ENCODE measurements at places on chromosomes 7 and 10.

DNA sequence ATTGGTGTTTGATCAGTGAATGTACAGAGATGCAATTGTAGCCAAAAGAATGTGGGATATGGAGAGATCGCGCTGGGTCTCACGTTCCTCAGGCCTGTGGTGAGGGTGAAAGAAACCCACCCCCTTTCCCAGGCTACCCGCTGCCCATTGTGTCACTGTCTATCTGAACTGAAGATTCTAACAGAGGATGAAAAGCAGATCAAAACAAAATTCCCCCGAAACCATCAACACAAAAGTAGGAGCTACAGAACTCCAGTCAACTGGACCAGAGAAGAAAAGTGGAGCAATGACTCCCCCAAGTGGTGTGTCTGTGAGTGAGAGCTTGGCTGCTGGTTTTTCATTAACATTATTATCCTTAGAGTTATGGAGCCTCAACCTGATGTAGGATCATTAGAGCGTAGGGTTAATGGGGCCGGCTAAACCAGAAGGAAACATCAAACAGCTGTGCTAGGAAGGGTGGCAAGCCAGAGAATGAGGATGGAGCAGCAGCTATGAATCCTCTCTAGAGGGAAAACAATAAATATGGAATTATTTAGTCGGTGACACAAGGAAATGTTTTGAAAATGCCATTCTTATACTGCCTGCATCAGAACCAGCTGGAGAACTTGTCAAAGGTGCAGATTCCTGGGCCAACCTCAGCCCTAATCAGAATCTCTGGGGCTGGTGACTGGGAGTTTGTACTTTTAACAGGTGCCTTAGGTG is 38.3 kb downstream of the AKR1B1 start:
- DNase-seq = no peak

DNA sequence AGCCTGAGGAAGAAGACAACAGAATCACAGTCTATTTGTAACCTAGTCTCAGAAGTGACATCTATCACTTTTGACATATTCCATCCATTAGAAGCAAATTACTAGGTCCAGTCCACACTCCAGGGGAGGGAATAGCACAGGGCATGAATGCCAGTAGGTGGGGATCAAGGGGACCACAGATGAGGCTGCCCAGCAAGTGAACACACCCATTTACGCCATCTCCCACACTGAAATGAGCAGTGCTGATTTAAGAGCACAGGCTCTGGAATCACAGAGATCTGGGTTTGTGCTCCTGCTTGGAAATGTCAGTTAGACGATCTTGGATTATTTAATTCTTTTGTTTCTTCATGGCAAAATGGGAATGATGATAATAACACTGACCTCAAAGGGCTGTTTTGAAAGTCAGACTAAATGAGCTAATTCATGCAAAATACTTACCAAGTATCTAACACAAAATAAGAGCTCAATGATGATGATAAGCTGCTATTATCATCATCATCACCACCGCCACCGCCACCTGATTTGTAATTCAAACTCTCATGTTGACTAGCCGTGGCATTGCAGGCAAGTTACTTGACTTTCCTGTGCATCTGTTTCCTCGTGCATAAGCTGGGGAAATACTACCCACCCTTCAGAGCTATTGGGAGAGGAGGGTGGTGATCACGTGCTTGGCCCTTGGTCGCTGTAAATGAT is 138.9 kb upstream of the KLF14 start:
- no peak for DNase-seq

- DNase-seq = no peak
Measured at GRCh38 chr10:114684084-114684821, 26.2 kb upstream of the ABLIM1 start.

GRCh38 chr7:111486472-111487142 is 75.7 kb downstream of the IMMP2L start:
- DNase-seq = peak; percentile 9

DNA sequence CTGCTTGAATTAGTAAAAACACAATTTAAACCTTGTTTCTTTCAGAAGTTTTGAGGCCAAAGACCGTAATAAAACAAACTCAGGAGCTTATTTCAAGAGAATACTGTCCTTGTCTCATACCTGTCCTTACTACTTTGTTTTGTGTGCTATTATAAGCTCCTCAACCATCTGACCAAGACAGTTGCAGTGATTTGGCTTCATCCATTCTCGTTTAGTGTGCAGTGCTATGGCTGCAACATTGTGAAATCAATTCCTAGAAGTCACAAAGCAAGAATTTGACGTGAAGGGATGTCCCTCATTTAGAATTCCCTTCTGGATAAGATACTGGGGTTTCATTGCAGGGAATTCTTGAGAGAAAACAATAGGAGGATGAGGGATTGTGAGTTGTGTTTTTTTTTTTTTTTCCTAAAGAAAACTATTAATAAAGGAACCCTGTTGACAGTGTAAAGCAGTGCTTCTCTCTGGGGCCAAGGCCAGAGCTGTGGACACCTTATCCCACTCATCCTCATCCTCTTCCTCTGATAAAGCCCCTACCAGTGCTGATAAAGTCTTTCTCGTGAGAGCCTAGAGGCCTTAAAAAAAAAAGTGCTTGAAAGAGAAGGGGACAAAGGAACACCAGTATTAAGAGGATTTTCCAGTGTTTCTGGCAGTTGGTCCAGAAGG is at the start of gene OIT3:
Gene OIT3, plus strand, starts transcription at position 604 of the 663 bp plus-strand sequence. CDS start 60 bp downstream, outside the sequence.
- no peak for DNase-seq

DNA sequence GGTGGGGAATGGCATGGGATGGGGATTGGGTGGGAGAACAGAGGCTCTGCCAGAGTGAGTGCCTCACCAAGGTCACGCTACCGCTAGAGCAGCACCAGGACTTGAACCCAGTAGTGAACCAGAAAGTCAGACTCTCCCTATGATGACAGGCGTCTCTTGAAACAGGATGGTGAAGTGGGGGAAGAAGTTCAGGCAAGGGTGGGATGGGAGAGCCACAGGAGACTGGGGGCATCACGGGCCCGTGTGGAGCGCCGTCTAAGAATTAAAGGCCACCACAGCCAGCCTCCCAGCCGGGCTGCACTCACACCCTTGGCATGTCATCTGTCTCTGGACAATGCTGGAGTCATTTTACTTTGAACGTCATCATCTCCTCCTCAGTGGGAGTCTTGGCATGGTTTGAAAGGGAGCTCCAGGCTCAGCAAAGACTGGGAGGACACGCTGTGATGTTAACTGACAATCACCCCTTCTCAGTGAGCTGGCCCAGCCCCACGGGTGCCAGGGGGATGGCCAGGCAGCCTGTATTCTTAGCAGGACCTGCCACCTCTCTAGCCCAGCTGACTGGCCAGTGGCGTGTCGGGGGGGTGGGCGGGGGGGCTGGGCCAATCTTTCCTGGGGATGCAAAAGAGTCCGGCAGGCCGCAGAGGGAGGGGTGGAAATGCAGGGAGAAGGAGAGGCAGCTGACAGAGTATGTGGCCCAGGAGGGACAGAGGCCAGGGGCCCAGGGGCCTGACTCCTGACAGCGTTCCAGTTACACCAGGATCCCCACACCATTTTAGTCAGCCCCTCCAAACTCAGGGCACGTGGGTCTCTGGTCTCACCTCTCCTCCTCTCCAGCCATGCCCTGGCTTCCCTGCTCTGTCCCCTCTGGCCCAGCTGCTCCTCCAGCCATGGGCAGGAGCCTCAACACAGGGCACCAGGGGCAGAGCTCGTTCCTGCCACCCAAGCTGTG is 96.2 kb downstream of the VOPP1 start:
- peak; percentile 49 for DNase-seq

DNA sequence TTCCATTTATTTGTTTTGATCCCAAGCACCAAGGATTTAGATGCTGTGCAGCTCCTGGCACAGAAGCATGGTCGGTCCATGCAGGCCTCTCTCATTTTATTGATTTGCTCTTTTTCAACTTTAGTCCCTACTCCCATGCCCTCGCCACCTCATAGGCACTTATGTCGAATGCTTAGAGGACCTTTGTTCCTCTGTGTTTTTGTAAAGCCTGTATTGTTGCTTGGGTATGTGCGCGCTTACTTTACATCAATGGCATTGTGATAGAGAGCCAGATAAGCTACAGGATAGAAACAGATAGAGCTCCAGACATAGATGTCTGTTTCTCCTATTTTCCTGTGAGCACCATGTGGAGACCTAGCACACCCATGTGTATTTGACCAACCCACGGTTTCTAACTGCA is 225.0 kb downstream of the PAXIP1 start:
- DNase-seq = no peak
